Esophagus squamous epithelium (tissue), 5 donors: ENCODE measurements at places on chromosomes 5 and 9.

- DNase-seq = no peak
These were observed 61.8 kb downstream of the SPATA31C2 start for GRCh38 chr9:88076286-88077070.

DNA sequence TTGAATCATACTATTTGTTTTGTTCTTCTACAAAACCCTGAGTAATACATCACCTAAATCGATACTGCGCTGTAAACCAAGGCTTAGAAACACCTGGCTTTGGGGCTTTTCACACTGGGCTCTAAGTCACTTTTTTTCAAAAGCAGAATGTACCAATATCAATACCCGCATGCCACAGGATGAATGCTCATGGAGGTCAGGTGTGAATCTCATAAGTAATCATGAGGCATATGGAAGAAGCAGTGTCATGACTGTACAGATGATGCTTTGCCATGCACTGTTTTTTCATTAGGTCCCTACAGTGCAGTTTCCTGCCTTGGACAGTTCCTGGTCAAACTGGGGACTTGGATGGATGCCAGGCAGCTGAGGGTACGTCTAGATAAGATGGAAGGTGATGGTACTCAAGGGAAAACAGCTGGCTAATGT, 49.0 kb upstream of the ATG10 start:
- DNase-seq = no peak

DNA sequence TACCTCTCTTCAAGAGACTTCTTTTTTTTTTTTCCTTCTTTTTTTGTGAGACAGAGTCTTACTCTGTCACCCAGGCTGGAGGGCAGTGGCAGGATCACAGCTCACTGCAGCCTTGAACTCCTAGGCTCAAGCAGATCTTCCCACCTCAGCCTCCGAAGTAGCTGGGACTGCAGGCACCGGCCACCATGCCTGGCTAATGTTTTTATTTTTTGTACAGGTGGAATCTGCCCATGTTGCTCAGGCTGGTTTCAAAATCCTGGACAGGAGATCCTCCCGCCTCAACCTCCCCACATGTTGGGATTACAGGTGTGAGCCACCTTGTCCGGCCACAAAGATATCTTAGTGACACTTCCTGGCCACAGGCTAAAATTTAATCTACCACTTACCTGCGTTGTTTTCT, 42.9 kb upstream of the F2RL1 start:
- DNase-seq = no peak

- no peak for DNase-seq
These were observed 133.5 kb upstream of the MRPS30 start for GRCh38 chr5:44675296-44675695.

DNA sequence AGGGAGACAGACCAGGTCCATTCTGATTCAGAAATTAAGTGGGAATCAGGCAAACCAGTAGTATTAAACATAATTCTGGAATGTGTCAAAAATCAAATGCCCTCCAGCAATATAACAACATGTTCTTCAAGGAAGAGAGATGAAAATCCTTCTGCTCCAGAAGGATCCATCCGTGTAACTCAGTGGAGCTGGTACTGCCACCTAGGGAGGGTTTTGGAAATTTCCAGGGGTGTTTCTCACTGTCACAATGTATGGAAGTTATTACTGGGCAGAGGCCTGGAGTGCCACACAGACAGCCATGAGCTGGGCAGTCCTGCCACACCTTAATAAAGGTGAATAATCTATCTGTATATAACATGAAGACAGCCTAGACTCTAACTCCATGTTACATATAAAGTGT, 87.5 kb downstream of the TTLL11 start:
- DNase-seq = no peak

DNA sequence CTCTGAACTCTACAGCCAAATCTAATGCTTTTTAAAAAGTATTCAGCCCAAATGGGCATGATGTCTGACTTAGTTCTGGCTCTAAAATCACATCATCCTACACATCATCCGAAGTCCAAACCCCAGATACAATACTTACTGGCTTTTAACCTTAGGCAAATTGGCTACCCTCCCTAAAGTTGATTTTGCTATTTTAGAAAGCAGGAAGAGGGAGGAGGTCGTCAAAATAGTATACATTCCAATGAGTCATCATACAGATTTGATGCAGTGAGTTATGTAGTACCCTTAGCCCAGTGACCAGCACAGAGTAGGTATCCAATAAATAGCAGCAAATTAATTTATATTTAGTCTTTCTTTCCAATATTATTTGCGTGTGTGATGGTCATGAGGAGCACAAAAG, 582.0 kb upstream of the TUSC1 start:
- no peak for DNase-seq

DNA sequence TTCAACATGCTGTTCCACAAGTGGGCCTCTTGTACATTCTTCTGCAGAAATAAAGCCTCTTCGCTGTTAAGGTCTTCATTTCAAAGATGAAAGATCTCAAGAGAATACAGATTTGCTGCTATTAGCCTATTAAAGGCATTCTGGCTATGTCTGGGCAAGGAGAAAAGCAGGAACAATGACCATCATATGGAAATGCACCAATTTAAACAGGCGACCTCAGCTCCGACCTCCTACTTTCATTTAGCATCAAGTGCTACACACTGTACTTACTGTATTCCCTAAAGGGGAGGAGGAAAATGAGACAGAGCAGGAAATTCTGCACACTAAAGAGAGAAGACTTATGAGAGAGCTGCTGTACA, 64.8 kb downstream of the HABP4 start:
- no peak for DNase-seq

DNA sequence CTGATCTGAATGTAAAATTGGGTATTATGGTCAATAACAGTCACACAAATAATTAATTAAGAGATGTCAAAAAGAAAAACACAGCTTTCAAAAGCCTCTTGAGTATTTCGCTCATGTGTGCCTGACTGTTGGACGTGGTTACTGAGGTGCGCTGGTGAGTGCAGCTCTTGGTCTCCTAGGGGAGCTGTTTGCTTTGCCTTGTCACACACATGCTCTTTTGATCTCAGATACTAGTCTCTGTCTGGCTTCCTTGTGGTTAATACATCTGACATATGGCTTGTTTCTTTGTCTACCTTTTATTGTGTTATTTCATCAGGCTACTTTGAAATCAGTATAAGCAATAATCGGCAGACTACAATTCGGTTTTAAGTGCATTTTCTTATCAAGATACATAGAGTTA, 51.5 kb downstream of the PCSK1 start:
- no peak for DNase-seq

DNA sequence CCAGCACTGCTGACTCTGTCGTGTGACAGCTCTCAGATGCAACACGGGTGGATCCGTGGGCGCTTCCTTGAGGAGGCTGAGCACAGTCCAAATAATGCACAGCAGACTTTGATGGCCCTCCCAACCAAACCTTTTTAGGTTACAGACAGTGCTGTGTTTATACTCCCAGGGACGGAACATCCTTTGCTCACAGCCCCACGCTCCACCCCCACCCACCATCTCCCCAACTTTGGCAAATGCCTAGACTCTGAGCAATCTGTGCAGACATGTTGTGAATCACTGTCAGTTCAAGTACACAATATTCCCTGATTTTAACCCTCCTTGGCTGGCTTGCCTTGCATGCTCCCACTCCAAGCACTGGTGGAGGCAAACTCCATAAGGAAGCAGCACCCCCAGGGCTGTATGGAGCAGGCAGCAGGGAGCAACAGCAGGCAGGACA, 324.6 kb downstream of the MLLT3 start:
- no peak for DNase-seq

GRCh38 chr5:2888520-2889060, 137.1 kb upstream of the IRX2 start:
- DNase-seq = no peak

DNA sequence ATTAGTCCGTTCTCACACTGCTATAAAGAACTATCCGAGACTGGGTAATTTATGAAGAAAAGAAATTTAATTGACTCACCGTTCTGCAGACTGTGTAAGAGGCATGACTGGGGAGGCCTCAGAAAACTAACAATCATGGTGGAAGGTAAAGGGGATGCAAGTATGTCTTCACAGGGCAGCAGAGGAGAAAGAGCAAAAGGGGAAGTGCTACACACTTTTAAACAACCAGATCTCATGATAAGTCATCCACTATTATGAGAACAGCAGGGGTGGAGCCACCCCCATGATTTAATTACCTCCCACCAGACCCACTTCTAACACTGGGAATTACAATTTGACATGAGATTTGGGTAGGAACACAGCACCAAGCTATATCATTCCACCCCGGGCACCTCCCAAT, 26.6 kb downstream of the FST start:
- no peak for DNase-seq

DNA sequence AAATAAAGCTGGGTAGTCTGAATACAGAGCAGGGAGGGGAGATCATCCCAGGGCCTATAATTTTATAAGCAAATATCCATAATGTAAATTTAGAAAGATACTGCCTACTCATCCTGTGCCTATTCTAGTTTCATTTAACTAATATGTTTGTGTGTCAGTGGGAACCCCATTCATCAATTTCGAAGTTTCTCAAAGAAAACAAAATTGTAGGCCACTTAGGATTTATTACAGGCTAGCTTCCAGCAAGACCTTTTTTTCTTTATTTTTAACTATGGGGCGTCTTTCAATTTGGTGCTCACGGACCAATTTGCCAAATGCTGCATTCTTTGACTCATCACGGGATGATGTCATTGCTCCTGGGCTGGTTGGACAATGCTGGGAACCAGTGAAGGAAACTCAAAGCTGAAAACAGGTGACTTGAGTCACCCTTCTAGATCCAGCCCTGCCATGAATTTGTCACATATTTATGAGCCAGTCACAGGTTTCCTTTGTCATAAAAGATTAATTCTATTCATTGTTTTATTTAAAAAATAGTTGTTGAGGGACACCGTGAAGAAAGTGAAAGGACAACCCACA, 13.4 kb downstream of the PCSK5 start:
- DNase-seq = no peak

- no peak for DNase-seq
These were observed 151.1 kb upstream of the ANKRD55 start for GRCh38 chr5:56384186-56384585.
